ENCODE measurements at places on chromosomes 3 and 15.

GRCh38 chr15:85556618-85556895 lies 176.2 kb downstream of the AKAP13 start:
- DNase-seq, result no peak

DNA sequence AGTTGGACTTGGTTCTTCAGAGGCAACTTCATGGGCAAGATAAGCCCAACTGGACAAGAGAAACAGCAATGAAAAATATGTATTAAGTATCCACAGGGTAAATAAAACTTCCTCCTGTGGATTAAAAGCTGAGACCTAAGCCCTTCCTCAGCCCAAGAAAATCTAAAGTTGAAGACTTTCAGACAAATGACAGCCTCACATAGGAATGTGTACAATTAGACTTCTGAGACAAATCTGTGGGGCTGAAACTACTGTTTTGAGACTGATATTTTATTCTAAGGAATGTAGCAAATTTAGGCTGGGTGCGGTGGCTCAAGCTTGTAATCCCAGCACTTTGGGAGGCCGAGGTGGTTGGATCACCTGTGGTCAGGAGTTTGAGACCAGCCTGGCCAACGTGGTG lies 74.2 kb upstream of the IL12A start:
- peak; percentile 78 for DNase-seq

DNA sequence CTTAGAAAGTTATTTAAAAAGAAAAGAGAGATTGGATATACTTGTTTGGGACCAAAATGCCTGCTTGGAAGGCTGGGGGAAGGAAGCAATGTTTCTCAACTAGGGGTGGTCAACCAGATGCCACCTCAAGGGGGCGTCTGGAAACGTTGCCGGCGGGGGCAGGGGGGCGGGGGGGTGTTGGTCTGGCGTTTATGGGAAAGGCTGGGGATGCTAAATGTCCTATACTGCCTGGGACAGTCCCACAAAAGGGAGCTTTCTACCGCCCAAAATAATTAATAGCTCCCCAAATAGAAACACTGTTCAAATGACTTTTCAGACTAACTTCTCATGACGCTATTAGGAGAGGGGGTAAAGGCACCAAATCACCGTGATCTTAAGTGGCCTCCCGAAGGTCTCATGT lies 2.2 kb downstream of the POLG start:
- DNase-seq, result peak; percentile 37

GRCh38 chr3:134473868-134474546 lies 11.8 kb downstream of the ANAPC13 start:
- DNase-seq, result peak; percentile 85

Measured in fibroblast of skin of scalp (primary cell).